ENCODE measurements at places on chromosomes 7 and 10.

DNA sequence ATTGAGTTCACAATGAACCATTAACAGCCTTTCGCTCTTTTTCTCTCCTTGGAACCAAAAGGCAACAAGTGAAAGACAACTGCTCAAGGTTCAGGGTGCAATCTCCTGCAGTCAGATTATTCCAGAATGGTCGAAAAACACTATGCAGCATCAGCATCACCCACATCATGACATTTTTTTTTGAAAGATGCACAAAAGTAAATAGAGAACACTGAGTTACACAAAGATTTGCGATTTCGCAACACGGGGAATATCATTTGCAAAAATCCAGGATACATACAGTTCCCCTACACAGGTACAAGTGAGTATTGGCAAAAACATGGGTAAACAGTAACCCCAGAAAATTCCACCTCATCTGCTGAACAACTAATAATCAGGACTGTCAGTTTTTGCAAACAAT, 611.5 kb downstream of the KCNMA1 start:
- no peak for DNase-seq

GRCh38 chr10:110802090-110802489, 69.6 kb upstream of the PDCD4 start:
- no peak for DNase-seq

- no peak for DNase-seq
These were observed 167.5 kb upstream of the MEOX2 start for GRCh38 chr7:15853832-15854470.

GRCh38 chr7:123999703-124000102, 33.2 kb downstream of the TMEM229A start:
- DNase-seq: no peak

GRCh38 chr10:3365630-3366029, 193.0 kb upstream of the PITRM1 start:
- no peak for DNase-seq

GRCh38 chr10:71981876-71982230, 17.7 kb downstream of the CHST3 start:
- no peak for DNase-seq

DNA sequence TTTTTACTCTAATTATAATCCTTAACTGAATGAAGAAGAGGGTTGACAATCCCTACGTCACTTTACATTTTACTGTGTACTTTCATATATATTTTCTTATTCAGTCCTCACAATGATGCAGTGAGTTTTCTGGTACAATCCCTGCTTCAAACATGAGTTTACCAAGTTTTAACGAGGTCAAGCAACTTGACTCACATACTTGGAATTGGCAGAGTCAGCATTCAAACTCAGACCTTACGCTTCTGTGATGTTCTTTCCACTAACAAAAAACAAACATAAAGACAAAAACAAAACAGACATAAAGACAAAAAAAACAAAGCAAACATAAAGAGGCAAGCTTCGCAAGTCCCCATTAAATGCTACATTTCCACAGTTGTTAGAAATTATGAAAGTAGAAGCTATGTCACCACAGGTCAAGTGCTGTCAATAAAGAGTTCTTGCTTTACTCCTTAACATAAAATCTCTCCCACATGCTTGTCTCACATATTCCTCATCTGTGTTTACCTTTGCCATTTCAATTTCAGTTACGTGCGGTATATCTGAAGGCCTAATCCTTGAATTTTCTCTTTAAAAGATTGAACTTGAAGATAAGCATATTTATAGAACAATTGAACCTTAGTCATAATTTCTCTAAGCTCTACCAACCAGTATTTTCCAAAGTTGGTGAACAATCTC, 217.3 kb downstream of the CELF2 start:
- no peak for DNase-seq

DNA sequence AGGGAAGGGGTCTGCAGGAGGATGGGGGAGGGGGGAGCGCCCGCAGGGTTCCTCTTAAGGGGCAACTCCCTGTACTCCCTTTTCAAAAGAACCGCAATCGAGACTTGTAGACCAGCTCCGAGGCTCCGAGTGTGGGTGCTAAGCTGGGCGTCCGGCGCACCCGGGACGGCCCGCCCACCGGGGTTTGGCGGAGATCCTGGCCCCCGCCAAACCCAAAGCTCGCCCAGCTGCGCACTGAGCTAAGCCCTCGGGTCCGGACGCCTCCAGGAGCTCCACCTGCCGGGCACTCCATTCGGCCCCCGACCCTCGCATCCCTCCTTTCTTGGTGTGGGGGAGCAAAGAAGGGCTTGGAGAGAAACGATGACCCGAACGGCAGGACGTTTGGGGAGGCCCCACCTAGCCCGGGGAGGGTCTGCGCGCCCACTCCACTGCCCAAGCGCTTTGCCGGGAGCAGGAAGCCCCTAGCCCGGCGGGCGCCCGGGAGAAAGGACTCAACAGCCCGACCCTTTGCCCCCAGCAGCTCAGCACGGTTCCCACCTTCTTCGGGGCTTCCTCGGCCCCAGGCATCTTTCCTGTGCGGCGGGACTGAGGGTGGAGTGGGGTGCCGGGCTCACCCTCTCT, 651 bp downstream of the AFAP1L2 start:
- DNase-seq: no peak

DNA sequence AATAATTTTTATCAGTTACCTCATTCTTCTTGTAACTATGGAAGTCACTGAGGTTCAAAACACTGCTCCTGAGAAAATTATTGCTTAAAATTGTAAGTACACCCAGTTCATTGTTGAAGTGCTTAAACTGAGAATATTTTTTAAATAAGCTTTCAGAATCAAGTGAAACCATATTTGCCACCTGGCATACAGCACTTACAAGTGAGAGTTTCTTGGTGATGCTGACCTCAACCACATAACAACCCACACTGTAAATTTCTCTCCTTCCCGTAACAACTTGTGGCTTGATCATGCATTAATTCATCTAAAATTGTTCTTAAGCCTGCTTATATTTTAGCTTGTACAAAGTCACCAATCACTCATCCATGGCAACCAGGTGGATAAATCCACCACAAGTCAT, 34.0 kb downstream of the IMMP2L start:
- DNase-seq: no peak

- DNase-seq: no peak
These were observed 230.3 kb downstream of the INHBA start for GRCh38 chr7:41472427-41473125.

DNA sequence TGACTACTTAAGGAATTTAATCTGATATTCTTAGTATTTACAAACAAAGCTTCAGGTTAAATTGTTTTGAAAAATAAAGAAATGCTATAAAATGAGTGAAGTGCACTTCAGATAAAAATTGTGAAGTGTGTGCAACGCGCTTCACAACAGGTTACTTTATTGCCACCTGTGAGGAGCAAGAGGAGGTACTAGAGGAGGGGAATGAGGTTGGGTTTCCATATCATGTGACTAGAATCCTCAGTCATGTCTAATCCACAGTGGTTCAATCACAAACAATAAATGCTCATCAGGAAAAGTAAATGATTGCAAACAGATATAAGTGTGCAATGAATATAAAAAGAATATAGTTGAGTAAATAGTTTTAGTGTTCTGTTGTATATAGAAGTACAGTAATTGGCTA, 34.5 kb upstream of the CD36 start:
- no peak for DNase-seq

- no peak for DNase-seq
These were observed 25.8 kb downstream of the STEAP1 start for GRCh38 chr7:90180011-90180585.

- no peak for DNase-seq
These were observed 36.7 kb downstream of the SPAM1 start for GRCh38 chr7:123961771-123962170.

DNA sequence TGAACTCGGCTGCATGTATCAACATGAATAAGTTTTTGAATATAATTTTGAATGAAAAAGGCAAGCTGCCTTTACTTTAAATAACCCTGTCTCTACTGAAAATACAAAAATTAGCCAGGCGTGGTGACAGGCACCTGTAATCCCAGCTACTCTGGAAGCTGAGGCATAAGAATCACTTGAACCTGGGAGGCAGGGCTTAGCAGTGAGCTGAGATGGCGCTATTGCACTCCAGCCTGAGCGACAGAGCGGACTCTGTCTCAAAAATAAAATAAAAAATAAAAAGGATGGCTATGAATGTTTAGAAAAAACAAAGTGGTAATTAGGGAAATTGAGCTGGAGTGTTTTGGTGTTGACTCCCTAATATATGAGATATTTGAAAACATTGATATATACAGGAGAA, 133.3 kb downstream of the PHTF2 start:
- DNase-seq: no peak

- DNase-seq: no peak
These were observed 52.0 kb downstream of the P4HA1 start for GRCh38 chr10:73044378-73045285.

GRCh38 chr7:11297126-11297625, 323.5 kb downstream of the PHF14 start:
- no peak for DNase-seq

DNA sequence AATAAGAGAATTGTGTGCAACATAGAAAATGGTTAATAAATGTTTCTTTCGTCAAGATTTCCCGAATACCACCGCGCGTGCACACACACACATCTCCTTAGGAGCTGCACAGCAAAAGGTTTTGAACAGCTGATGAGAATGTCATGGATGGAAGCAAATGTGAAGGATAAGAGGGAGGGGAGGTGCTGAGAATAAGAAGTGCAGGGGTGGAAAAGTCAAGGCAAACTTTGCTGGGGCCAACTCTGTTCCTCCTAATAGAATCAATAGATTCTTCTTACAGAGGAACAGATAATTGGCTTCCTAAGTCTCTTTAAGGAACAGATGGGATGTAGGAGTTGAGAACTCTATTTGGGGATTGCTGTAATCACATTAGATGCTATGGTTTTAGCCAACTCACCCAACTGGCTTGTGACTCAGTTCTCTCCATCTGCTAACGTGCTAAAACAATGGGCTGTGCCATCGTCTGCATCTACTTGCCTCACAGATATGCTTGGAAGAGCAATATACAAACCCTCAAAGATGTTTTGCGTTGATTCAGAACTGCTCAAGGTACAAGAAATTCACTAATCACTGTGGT, 408.2 kb upstream of the CELF2 start:
- no peak for DNase-seq

DNA sequence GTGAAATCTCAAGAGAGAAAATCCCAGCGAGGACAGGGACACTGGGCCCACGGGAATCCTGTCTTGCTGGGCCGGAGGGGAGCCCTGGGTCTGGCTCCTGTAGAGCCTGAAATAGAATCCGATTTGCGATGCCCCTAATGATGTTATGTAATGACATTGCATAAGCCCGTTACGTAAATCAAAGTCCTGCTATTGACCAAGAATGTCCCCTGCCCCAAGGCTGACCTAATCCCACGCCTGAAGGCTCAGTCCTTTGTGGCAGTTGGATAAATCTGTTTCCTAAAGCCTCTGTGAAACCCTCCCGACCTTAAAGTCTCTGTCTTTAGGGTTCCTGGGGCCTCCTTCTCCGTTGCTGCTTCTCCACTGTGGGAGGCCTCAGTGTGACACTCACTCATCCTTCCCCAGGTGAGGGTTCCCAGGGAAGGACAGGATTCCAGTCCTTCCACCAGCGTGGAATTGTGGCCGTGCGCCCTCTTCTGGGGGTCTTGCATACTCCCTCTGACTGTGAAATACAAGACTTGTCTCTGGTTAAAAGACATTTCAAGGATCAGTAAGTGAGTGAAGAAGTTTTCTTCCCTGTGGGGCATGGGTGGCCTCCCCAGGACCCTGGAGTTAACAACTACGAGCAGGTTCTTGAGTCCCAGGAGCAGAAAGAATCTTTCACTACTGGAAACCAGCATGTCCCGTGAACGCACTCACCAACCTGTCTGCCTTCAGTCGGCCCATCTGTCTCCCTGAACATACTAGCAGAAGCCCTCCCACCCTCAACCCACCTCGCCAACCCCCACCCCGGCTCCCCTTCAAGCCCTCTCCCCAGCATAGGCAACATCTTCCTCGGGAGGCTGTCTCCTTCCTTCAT, 19.8 kb downstream of the ZNF467 start:
- no peak for DNase-seq

DNA sequence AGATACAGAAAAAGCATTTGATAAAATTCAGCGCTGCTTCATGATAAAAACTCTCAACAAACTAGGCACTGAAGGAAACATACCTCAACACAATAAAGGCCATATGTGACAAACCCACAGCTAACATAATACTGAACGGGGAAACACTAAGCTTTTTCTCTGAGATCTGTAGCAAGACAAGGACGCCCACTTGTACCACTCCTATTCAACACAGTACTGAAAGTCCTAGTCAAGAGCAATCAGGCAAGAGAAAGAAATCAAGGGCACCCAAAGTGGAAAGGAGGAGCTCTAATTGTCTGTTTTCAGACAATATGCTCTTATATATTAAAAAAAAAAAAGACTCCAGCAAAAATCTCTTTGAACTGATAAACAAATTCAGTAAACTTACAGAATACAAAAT, 13.3 kb downstream of the DIP2C start:
- no peak for DNase-seq

- no peak for DNase-seq
These were observed 29.9 kb downstream of the TAS2R41 start for GRCh38 chr7:143507534-143508055.

DNA sequence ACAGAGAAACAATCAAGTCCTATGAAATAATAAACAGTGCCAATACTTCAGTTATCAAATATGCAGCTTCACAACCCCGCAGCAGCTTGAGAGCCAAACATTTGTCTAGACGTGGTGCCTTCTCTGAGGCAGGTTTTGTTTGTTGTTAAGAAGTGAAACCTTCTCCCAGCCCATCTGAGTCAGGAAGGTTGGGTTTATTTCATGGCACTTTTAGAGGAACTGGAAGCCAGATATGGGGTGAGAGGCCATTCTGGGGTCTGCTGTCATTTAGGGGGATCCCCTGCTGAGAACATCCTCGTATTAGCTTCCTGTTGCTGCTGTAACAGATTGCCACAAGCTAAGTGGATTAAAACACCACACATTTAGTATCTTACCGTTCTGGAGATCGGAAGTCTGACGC, 113.6 kb downstream of the GRK5 start:
- no peak for DNase-seq

DNA sequence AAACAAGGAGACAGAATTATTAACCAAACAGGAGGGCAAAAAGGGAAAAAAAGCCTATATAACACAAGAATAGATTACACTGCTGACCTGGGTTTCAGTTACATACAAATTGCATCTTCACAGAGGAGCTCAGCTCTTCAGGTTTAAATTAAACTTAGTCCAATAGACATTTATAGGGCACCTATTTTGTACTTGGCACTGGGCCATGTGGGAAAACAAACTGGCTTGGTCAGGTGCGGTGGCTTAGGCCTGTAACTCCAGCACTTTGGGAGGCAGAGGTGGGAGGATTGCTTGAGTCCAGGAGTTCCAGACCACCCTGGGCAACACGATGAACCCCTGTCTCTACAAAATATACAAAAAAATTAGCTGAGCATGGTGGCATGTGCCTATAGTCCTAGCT, 62.3 kb upstream of the CCDC6 start:
- DNase-seq: no peak

GRCh38 chr7:50209461-50210135, 94.9 kb upstream of the IKZF1 start:
- no peak for DNase-seq

DNA sequence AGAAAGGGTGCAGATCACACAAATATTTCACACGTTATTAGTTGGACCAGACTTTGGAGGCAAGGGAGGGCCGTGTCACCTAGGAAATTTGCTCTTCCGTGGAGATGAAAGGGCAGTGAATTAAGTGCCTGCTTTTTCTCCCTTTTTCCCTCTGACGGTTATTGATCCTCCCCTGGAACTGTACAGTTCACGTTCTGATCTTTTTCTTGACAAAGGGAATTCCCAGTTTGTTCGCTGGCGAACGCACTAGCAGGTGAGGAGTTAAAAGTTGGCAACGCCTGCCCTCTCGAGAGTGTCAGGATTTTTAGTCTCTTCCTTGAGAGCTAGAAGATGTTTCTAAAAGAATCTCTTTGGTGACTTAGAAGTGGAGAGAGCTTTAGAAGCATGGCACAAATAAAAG, 111.5 kb downstream of the TCF7L2 start:
- no peak for DNase-seq
